COR-L47 (cell line): ENCODE measurements at places on chromosomes 1 and 21.

- no peak for DNase-seq
These were observed 84.9 kb downstream of the NTNG1 start for GRCh38 chr1:107225706-107226105.

- DNase-seq, result no peak
These were observed 28.5 kb downstream of the GPATCH2 start for GRCh38 chr1:217602380-217602779.

- no peak for DNase-seq
These were observed 2.9 kb downstream of the IGSF8 start for GRCh38 chr1:160095382-160096105.

DNA sequence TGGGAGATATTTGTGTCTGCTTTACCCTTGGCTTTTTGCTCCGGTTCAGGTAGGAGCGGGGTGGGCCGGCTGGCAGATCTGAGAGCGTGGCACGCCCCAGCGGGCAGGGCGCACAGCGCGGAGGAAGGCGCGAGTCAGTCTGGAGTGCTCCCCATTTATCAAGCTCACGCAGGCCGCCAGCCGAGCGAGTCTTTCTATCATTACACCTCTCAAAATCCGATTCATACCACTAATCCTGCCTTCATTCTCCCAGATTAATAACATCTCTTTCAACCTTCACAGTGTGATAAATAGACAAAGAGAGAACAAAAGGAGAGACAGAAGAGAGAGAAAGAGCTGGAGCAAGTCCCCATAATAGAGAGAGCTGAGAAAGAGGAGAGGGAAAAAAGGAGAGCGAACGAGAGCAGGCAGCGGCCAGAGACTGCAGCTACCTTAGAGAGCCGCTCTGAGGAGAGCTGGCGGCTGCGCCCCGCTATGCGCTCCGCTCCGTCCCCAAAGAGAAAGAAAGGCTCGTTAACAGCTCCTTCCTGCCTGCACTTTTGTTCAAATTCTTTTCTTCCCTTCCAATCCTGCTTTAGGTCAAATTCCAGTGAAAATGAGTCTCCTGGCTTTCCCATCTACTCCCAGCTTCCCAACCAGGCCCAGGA, 48.0 kb downstream of the DMAP1 start:
- no peak for DNase-seq

DNA sequence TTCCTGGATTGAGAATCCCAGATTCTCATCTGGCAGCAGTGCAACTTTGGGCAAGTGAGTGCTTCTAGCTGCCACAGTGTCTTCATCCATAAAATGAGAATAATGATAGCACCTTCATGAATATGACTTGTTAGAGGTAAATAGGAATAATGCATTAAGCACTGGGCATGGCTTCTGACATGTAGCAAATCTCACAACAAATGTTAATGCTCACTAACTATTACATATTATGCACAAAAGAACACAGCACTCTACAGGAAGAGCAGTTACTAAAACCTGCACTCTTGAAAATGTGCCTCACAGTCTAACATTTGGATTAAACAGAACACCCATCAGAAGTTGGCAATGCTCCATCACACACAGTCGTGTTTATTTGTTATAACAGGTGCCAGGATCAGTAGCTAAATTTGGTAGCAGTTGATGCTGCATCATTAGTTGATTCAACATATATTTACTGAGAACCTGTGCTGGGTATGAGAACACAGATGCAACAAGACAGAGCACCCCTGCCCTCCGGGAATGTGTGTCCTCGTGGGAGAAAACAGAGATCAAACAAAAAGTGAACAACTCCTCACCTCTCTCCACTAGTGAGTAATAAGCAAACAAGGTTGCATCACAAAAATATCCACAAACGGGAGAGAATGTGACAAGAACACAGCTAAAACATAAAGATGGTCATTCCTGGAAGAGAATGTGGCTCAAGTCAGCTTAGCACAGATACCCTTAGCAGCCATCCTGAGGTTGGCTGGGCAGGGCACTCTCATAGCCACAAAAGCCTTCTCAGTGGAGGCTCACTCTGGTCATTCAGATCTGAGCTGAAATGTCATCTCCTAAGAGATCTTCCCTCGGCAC, 26.2 kb upstream of the LBR start:
- DNase-seq, result peak; percentile 91

DNA sequence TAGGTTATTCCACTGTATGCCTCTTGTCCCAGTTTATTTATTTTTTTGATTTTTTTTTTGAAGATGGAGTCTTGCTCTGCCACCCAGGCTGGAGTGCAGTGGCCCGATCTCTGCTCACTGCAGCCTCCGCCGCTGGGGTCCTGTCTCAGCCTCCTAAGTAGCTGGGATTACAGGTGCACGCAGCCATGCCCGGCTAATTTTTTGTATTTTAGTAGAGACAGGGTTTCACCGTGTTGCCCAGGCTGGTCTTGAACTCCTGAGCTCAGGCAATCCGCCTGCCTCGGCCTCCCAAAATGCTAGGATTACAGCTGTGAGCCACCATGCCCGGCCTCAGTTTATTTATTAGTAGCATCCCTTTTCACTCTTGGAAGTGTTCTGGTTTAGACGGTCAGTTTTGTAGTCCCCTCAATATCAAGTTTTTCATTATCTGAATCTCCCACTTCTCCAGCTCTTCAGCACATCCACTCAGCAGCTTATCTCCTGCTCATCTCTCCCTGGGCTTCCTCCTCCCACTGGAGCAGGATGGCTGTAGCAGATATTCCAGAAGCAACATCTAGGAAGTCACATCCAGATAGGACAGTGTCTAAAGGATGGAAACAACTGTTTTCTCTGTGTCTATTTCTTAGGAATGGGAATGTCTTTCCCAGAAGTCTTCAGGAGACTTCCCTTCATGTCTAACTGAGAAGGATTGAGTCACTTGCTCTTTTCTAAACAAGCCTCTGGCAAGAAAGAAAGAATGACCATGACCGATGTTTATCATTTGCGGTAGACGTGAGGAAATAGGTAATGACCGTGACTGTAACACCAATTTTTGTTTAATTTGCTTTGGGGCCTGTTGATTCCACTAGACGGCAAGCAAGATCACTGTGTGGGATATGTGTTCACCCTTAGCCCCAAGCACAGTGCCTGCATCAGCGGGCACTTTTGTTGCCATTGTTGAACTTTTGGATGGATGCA, 14.4 kb downstream of the CCDC190 start:
- DNase-seq, result no peak

GRCh38 chr1:14328685-14329084, 269.8 kb upstream of the KAZN start:
- DNase-seq, result no peak

- no peak for DNase-seq
These were observed 7.4 kb downstream of the LDLRAP1 start for GRCh38 chr1:25550683-25551310.

GRCh38 chr1:231353086-231353485, 15.0 kb downstream of the SPRTN start:
- DNase-seq, result no peak

GRCh38 chr21:31334648-31335121, 9.4 kb downstream of the TIAM1 start:
- DNase-seq, result peak; percentile 42

- peak; percentile 43 for DNase-seq
These were observed 45.7 kb downstream of the ACOT7 start for GRCh38 chr1:6347641-6348487.

DNA sequence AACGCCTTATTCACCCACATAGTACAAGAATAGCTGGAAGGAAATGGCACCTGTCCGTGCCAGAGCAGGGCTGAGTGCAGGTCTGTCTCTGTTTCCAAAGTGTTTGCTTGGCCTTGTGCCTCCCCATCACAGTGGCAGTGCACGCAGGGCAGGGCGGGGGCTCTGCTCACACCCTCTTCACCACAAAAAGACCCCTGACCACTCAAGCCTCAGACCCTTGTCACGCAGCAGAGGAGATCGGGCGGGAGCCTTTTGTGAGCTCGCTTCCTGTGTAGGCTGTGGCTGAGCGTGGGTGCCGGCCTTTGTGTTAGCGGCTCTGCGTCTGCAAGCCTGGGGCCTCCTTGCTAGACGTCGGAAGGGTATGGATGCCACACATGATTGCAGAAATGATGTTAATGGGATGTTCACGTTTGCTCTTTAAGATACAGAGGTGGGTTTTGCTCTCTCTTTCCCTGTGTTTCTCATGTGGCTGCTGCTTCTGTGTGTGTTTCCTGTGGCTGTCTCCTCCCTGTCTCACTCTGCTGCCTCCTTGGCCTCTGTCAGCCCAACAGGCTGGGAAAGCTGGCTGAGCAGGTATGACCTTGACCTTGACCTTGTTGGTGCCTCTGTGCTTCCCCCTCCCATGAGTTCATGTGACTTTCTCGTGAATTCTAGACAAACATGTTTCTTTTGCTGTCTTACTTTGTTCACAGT, 45.4 kb downstream of the S100B start:
- DNase-seq, result no peak

- no peak for DNase-seq
These were observed 23.3 kb downstream of the HSPG2 start for GRCh38 chr1:21913763-21914162.

DNA sequence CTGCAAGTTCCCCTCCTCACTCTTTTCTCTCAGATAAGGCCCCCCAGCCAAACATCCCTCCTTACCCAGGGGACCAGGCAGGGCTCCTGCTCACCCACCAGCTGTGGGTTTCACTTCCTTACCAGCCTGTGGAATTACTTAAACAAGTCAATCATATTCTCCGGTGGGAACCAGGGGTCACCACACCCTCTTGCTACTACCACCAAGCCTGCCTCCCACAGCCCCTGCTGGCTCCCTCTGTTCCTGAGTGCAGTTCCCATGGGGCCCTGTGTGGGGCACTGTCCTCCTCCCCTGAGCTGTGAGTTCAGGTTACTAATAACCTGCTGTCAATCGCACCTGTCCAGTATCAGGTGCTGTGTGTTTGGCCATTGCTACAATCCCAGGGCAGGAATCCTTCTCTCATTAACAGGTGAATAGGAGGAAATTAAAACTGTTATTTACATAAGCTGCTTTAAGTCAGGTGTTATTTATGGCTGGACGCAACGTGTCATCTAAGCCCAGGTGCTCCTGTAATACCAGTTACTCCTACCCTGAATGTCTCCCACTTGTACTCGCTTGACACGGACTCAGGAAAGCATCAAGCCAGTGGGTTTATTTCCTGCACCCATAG, 53.1 kb upstream of the LBR start:
- peak; percentile 62 for DNase-seq

- no peak for DNase-seq
These were observed 204.6 kb upstream of the C21orf91 start for GRCh38 chr21:18023711-18024110.
